ENCODE measurements at places on chromosomes 12 and 14.

- DNase-seq, result no peak
Observed at GRCh38 chr12:119208626-119209061, 29.9 kb downstream of the HSPB8 start.

GRCh38 chr14:98931126-98931525 is 340.9 kb downstream of the BCL11B start:
- no peak for DNase-seq

GRCh38 chr14:91067186-91067585 is 6.7 kb upstream of the RPS6KA5 start:
- DNase-seq, result no peak

DNA sequence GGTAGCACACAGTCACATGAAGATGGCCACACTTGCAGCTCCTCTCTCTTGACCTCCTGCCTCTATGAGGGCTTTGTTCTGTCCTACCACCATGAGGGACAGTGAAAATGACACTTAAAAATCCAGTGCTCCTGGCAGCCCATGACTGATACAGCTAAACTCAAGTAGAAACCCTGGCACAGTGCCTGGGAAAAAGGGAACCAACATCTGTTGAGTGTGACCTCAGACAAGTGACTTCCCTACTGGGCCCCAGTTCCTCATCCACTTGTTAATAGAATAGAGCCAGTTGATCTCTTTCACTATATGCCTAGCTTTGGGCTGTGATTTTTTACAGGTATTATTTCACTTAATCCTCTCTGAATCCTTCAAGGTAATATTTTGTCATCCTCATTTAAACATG is 4.8 kb downstream of the GUCY2C start:
- DNase-seq, result no peak

GRCh38 chr12:15778126-15778525 is 11.1 kb downstream of the EPS8 start:
- DNase-seq, result no peak

DNA sequence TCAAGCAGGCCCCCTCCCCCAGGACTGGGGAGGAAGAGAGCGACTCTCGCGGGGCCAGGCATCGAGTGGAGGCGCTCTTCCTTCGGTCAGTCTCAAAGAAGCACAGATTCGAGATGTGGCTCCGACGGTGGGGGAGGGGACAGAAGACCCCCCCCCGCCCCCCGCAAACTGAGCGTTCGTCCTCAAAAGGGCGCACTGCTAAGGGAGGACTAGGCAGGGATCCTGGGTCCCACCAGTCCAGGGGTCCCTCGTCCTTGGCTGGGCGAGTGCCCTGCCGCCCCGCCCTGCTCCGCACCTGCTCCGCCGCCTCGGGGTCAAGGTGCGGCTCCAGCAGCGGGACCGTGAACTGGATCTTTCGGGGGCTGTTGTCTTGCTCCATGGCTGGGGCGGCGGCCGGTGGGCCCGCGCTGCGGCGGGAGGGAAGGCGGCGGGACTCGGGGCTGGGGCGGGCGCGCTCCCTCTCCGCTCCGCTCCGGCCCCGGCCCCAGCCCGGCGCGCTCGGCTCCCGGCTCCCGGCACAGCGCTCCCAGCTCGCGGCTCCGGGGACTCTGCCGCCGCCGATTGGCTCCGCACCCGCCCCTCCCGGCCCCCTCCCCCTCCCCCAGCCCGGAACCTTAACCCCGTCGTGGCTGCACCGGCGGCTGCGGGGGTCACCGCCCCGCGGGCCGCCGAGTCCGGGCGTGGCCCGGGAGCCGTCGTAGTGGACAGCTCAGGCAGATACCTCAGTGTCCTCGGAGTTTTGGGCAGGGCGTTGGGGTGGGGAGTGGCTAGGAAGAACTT is at the start of gene PPP1R1A:
TSS of gene PPP1R1A (minus strand) at position 550 of the 780 bp plus-strand sequence. CDS start at position 379, 171 bp downstream.
- no peak for DNase-seq

- DNase-seq, result no peak
Observed at GRCh38 chr12:77357655-77358054, 292.3 kb upstream of the E2F7 start.

DNA sequence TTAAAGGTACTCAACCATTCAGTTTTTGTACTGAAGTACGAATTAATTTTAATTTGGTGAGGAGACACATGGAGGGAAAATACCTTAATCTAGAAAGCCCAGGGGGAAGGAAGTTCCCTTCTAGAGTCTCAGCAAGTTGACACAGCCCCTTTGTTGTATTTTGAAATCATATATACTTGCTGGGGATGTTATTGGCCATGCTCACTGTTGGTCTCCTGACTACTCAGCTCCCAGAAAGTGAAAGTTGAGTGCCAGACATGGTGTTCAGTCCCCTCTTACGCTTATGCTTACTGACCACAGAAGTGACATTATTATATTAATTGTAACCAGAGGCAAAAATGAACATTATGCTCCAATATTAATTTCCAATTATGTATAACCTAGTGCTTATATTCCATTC is 28.1 kb downstream of the ARF6 start:
- no peak for DNase-seq

DNA sequence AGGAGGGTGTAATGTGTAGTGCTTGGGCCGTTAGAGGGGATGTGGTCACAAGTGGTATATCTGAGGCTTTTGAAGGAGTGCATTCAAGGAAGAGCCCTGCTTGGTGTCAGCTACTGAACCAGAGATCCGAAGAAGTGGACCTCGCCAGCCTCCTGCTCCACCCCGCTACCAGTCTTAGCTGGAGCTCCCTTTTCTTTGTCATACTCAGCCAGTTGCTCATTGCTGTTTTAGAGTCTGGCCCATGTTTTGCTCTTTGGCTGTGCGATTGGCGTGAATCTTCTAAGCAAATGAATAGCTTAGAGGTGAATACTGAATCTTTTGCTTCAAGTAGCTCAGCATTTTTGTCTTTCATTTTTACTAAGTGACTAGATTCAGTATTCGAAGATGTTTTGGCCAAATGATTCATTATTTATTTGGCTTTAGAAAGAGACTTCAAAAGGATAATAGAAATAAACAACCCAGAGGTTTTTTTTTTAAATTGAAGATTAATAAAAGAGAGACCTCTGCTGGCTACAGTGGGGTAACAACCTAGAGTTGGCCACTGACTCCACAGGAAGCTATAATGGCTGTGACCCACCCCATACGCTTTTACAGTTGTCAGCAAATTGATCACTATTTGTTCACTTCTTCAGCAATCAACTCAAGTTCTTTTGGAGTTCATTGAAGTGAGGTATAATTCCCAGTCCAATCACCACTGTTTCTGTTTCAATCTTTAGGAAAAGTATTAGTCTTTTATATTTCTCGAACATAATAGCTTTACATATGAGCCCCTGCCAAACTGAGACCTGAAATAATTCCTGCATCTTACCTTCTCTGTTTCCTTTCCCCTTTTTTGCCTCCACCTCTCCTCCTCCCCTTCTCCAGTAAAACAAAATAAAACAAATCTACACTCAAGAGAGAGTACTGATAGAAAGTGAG is 19.9 kb downstream of the CDKN1B start:
- DNase-seq, result peak; percentile 19

DNA sequence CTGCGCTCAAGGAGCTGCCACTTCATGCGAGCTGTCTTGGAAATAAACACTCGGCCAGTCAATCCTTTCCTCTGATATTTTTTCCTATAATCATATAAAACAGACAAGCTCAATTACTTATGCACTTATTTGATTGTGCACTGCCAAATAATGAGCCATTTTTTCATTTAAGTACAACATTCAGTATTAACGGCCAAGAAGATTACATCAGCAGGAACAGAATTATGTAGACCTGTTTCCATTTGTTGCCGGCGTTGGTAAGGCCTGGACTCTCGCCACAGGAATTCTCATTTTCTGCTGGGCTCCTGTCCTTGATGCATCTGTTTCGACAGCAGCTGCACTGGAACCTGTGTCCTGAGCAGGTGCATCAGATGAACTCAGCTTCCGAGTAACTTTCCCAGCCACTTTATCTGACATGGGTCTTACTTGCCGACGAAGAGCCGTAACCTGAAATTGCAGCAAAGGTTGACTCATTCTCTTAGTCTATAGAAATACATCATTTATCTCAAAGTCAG is 110.2 kb downstream of the KIF21A start:
- DNase-seq, result no peak

DNA sequence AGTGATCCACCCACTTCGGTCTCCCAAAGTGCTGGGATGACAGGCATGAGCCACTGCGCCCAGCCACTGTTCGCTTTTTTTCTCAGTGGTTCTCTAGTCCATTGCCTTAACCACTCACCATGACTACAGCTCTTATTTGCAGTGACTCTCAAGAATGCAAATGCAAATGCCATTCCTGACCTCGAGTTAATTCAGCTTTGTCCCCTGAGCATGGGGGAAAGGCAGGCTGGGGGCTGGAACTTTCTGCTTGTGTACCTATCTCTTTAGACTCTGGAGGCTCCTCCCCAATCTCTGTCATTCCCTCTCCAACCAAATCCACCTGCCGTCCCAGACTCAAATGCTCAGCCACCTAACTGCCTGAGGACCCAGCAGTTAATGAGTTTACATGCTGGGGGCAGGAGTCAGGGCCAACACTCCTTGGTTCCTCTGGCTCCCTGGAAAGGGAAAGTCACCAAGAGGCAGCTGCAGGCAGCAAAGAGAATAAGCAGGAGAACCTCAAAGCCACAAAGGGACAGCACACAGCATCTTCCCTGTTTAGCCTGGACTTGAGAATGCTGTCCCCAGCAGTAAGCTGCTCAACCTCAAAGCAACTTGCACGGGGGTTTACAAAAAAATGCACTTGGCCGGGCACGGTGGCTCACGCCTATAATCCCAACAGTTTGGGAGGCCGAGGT is 5.3 kb upstream of the HNF1A start:
- no peak for DNase-seq

Measured in activated B cell treated with CpG ODN at 0.5 μM for 24 hours (primary cell).